CD14-positive monocyte (primary cell): ENCODE measurements at places on chromosomes 11 and 22.

GRCh38 chr11:94131718-94132115 lies 3.1 kb downstream of the PANX1 start:
- H3K36me3 ChIP-seq = no peaks in the 10 kb centered on the region
- peak overlapping the region; percentile 97 for H3K4me3 ChIP-seq
- no peak for DNase-seq
- peaks cover 74% of the 10 kb centered on the region for H3K4me1 ChIP-seq
- H3K27me3 ChIP-seq = no peaks in the 10 kb centered on the region

DNA sequence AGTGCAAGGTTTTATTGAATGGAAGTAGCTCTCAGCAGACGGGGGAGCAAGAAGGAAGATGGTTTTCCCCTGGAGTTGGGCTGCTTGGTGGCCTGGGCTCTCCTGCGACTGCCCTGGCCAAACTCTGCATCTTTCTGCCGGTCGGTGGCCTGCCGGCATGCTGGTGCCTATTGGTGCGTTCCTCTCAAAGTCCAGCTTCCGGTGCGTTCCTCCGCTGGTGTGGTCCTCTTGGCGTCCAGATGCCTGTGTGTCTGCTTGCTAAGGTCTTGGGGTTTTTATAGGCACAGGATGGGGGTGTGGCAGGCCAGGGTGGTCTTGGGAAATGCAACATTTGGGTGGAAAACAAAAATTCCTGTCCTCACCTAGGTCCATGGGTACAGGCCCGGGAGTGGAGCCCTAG lies 567.4 kb upstream of the CNTN5 start:
- H3K36me3 ChIP-seq = no peaks in the 10 kb centered on the region
- no peaks in the 10 kb centered on the region for H3K27me3 ChIP-seq
- H3K4me3 ChIP-seq = no peak overlapping the region

DNA sequence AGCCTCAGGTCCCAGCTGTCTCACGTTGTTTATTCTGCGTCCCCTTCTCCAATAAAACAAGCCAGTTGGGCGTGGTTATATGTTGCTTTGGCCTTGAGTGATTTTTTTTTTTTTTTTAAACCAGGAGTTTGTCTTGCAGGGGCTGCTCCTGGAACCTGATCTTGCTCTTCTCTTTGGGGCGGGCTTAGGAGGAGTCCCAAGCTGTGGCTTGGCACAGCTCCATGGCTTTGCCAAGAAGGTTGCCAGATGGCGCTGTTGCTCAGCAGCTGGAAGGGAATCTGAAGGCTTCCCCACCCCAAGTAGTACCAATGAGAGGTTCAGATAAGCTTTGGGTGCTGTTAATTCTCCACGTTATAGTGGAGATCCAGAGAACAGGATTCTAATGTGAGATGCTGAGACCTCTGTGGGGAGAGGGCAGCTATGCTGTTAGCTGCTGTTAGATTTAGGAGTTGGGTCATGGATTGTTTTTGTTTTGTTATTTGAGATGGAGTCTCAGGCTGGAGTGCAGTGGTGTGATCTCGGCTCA lies 2.0 kb upstream of the FERMT3 start:
- peaks cover 56% of the 10 kb centered on the region for H3K36me3 ChIP-seq
- peak; percentile 92 for DNase-seq
- no peaks in the 10 kb centered on the region for H3K27me3 ChIP-seq
- H3K4me3 ChIP-seq = peak overlapping the region; percentile 98
- peak overlapping the region; percentile 98 for H3K27ac ChIP-seq
- peaks cover 63% of the 10 kb centered on the region for H3K4me1 ChIP-seq

DNA sequence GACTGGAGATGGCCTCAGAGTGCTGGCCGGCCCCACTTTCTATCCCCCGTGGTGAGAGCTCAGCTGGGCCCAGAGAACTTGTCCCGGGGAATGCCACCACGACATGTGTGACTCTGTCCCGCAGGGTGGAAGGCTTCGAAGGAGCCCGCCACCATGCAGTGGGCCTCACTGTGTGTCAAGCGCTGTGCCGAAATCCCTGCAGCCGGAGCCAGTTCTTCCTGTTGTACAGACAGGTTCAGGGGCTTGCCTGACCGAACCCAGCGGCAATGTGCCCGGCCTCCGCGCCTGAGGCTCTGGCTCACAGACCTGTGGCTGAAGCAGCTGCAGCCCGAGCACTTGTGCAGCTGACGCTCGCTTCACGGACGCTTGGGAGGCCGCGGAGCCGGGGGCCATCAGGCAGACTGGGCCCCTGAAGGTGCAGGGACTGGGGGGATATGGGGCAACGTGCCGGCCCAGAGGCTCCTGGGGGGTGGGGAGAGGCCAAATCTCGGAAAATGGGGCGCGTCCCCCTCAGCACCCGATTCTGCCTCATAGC lies 650 bp downstream of the PPM1F start:
- peak overlapping the region; percentile 82 for H3K4me3 ChIP-seq
- peaks cover 4% of the 10 kb centered on the region for H3K36me3 ChIP-seq
- no peaks in the 10 kb centered on the region for H3K27me3 ChIP-seq
- DNase-seq = peak; percentile 25
- H3K4me1 ChIP-seq = peaks cover 51% of the 10 kb centered on the region

DNA sequence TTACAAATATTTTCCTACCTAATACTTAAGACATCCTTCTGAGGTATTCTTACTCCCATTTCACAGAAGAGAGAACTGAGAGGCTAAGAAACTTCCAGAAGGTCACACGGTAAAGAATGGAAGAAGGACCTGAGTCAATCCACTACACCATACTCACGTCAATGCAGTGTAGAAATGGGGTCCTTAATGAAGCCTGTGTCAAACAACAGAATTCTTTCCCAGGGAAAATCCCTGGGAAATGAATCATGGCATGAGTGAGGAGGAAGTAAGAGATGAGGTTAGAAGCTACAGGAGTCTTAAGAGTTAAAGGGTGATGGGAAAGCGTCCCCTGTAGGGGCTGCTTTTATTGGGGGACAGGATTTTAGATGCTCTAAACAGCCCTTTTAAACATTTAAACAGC lies 147.9 kb downstream of the C11orf91 start:
- H3K36me3 ChIP-seq = no peaks in the 10 kb centered on the region
- H3K27me3 ChIP-seq = peaks cover 4% of the 10 kb centered on the region
- no peak for DNase-seq
- H3K27ac ChIP-seq = no peak overlapping the region
- no peaks in the 10 kb centered on the region for H3K4me1 ChIP-seq

- no peak for DNase-seq
- no peaks in the 10 kb centered on the region for H3K27me3 ChIP-seq
- H3K36me3 ChIP-seq = no peaks in the 10 kb centered on the region
- H3K4me3 ChIP-seq = no peak overlapping the region
These were observed 246.6 kb downstream of the TMEM135 start for GRCh38 chr11:87284306-87284705.

DNA sequence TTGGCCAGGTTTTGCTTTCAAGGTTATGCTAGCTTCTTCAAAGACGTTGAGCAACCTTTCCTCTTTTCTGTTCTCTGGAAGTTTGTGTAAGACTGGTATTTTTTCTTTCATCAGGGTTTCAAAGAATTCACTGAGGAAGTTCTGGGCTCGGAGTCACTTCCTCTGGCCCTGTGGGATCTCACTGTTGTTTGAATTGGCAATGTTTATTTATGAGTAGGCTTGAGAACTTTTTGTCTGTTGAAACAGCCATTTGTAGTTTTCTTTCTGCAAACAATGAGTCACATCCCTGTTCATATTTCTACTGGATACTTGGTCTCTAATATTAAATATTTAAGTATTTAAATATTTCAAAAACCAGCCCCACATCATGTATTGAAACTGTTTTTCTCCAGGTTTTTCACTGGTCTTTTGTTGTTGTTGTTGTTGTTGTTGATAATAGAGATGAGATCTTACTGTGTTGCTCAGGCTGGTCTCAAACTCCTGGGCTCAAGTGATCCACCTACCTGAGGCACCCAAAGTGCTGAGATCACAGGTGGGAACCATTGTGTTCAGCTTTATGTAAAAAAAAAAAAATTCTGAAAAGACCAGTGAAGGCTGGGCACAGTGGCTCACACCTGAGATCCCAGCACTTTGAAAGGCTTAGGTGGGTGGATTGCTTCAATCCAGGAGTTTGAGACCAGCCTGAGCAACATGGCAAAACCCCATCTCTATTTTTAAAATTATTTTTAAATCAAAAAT lies 26.9 kb downstream of the SUSD2 start:
- peak; percentile 98 for DNase-seq
- no peaks in the 10 kb centered on the region for H3K36me3 ChIP-seq
- peaks cover 57% of the 10 kb centered on the region for H3K4me1 ChIP-seq
- H3K4me3 ChIP-seq = peak overlapping the region; percentile 49
- H3K27ac ChIP-seq = peak overlapping the region; percentile 95

- H3K4me1 ChIP-seq = no peaks in the 10 kb centered on the region
- no peaks in the 10 kb centered on the region for H3K27me3 ChIP-seq
- no peaks in the 10 kb centered on the region for H3K36me3 ChIP-seq
- H3K27ac ChIP-seq = no peak overlapping the region
- no peak for DNase-seq
These were observed 15.5 kb downstream of the RHBDD3 start for GRCh38 chr22:29251981-29252911.
